ENCODE measurements at places on chromosomes 6 and 20.

GRCh38 chr6:104705095-104705707 is 154.5 kb downstream of the HACE1 start:
- no peak for DNase-seq
- H3K4me3 ChIP-seq: no peak overlapping the region
- no peaks in the 10 kb centered on the region for H3K36me3 ChIP-seq
- no peaks in the 10 kb centered on the region for H3K27me3 ChIP-seq
- H3K4me1 ChIP-seq: no peaks in the 10 kb centered on the region

DNA sequence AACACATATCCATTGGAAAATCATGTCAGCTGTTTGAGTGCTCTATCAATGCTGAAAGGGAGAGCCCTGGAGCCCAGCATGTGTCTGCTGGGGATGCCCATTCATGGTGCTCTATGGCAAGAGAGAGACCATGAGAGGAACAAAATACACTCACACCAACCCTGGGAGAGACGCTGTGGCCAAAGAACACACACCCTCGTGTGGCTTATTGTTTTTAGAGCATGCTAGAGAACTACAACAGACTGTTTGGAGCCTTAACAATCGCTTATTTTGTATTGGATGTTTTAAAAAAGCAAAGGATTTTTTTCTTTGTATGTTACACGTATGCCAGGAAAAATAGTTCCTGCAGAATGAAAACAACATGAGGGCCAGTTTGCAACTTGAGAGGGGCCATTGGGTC is 151.0 kb downstream of the SLC24A3 start:
- no peak for DNase-seq
- no peak overlapping the region for H3K27ac ChIP-seq
- no peaks in the 10 kb centered on the region for H3K4me1 ChIP-seq
- no peaks in the 10 kb centered on the region for H3K36me3 ChIP-seq
- H3K4me3 ChIP-seq: no peak overlapping the region

DNA sequence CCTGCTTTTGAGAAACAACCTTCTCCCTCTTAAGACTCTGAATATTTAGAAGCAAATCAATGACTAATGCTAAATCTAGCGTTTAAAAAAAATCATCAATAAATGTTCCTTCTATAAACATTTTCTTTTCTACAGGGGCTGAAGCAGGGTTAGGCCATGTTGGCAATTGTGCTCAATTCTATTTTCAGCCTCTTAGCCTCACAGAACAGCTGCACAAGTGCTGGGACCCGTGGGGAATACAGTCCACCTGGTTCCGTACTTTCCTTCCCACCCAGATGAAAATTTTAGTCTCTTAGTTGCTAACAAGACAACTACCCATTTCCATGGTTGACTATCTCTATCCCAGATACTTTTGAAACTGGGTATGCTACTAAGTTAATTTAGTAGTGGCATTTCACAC is 138.6 kb downstream of the RPS12 start:
- H3K36me3 ChIP-seq: no peaks in the 10 kb centered on the region
- H3K4me1 ChIP-seq: no peaks in the 10 kb centered on the region
- no peaks in the 10 kb centered on the region for H3K27me3 ChIP-seq
- DNase-seq: no peak
- no peak overlapping the region for H3K4me3 ChIP-seq

DNA sequence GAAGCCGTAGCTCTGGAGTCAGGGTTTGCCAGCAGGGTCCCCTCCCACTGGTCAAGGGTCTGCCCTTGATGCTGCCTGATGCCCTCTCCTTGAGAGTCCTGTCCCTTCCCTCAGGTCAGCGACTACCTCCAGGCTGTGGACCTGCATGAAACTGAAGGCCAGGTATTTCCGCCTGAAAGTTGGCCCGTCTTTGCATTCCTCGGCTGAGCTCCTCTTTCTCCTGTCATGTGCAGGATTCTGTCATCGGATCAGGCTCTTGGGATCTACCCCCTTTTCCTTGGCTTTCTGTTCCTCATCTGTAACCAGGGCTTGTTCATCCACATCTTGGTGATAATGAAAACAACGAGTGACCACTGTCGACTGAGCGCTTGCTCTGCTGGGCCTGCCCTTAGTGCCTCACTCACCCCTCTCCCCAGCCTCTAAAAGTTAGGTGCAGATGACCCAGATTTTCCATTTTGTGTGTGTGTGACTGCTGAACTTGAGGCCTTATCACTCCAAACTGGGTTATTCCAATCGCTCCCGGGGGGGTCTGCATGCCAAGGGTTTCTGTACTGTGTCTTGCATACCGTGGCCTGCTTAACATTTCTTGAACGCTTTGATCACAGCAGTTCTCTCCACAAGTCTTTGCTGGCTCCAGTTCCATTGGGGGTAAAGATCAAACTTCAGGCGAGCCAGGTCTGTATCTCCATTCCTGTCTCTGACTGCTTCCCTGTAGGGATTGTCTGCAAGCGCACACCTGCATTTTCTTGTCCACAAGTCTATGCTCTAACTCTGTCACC is 81.6 kb downstream of the DTD1 start:
- H3K4me1 ChIP-seq: no peaks in the 10 kb centered on the region
- no peaks in the 10 kb centered on the region for H3K27me3 ChIP-seq
- no peak overlapping the region for H3K4me3 ChIP-seq
- H3K36me3 ChIP-seq: no peaks in the 10 kb centered on the region

DNA sequence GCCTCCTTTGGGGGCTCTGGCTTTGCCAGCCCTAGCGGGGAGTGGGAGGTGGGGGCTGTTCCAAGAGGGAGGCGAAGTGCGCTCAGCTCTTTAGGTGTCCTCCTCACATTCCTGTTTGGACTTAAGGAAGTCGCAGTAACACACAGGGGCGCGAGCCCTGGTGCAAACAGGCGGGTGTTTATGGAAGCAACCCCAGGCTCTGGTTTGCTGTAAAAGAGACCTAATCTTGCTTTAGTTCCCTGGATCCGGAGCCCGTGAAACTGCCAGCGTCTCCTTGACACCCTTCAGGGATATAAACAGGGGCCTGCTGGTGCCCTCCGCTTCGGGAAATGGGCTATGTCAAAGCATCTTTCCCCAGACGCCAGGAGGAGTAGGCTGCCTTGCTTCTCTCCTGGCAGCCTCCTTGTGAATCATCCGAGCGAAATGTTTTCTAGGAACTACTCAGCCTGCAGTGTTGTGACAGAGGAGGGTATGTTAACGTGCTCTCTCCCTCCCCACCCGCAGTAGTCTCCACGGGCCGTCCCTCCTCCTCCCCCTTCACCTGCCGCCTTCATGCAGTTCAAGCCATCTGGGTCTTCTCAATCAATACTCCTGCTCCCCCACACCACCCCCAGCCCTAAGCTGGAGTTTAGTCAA is 168.0 kb upstream of the LRFN2 start:
- no peak overlapping the region for H3K4me3 ChIP-seq
- H3K4me1 ChIP-seq: peaks cover 44% of the 10 kb centered on the region
- peaks cover 6% of the 10 kb centered on the region for H3K27me3 ChIP-seq
- H3K36me3 ChIP-seq: no peaks in the 10 kb centered on the region
- H3K27ac ChIP-seq: no peak overlapping the region

DNA sequence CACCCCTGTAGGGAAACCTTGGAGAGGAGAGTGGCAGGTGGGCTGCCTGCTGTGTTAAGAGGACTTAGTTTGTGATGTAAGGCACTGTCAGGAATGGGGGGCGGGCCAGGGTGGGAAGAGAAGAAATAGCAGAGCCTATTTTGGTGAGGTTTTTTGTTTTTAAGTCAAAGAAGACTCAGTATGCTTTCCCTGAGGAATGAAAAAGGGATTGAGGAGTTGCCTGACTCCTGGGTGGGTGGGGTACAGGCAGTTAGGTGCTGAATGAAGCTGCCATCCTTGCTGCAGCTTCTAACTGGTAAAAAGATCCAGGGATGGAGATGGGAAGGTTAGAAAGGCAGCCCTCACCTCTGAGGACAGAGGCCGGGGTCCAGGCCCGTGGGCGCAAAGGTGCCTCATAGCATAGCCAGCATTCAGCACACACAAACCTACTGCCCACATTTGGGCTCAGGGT is 37.9 kb downstream of the PLCG1 start:
- peak overlapping the region; percentile 74 for H3K27ac ChIP-seq
- DNase-seq: no peak
- peaks cover 11% of the 10 kb centered on the region for H3K36me3 ChIP-seq
- no peaks in the 10 kb centered on the region for H3K27me3 ChIP-seq

DNA sequence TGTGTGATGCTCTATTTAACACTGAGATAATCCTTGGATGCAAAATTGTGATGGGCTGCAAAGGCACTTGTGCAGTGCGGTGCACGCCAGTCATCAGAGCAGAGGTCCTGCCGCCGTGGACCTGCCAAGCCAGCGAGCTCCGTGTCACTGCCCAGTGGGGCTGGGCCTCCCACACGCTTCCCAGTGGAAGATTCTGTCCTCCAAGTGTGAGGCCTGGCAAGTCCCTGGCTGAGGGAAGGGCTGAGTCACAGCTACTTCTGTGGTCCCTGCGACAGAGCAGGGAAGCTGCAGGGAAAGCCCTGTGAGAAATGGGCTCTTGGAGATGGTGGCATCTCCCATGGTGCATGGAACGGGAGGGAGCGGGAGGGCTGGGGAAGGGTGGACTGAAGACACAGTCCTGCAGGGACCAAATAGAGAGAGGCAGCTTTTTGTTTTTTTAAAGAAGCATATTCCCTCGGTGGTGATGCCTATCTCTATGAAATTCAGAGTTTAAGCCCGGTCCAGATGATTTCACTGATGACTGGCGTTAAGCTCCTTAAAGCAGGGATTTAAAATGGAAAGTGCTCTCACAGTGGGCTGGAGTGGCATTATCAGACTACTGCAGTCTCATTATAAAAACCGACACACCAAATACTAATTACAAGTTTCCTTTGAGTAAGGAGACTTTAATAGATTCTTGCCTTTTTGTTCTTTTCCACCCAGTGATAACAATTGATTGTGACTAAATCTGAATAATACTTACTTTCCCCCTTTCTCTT is 413.7 kb downstream of the QKI start:
- H3K4me1 ChIP-seq: no peaks in the 10 kb centered on the region
- no peak overlapping the region for H3K4me3 ChIP-seq

GRCh38 chr6:73969971-73970970 is 274.3 kb downstream of the CD109 start:
- no peaks in the 10 kb centered on the region for H3K36me3 ChIP-seq
- H3K27ac ChIP-seq: no peak overlapping the region
- no peak for DNase-seq
- no peaks in the 10 kb centered on the region for H3K27me3 ChIP-seq
- no peak overlapping the region for H3K4me3 ChIP-seq

GRCh38 chr6:152173957-152174356 is 366.5 kb downstream of the ESR1 start:
- peaks cover 10% of the 10 kb centered on the region for H3K36me3 ChIP-seq
- no peaks in the 10 kb centered on the region for H3K27me3 ChIP-seq
- H3K27ac ChIP-seq: no peak overlapping the region
- H3K4me3 ChIP-seq: no peak overlapping the region
- H3K4me1 ChIP-seq: no peaks in the 10 kb centered on the region

DNA sequence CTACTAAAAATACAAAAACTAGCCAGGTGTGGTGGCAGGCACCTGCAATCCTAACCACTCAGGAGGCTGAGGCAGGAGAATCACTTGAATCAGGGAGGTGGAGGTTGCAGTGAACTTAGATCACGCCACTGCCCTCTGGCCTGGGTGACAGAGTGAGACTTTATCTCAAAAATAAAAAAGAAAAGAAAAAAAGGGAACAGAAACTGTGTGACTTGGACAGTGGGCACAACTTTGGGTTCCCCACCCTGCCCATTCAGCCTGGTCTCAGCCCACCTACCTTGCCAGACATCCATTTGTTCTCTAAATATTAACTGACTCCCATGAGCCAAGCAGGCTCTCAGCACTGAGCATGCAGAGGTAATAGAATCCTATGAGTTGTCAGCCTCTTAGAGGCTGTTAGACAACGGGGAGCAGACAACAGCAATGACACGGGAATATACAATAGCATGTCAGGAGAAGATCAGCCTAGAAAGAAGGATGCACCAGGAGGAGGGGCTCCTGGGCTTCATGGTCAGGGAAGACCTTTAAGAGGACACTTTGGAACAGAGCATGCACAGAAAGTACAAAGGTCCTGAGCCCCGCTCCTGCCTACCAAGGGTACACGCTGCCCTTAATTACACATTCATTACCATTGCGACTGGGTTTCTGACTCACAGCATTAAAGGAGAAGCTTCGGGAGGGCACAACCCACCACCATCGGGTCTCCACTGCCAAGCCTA is 20.0 kb downstream of the FAM209B start:
- no peak for DNase-seq
- H3K4me3 ChIP-seq: no peak overlapping the region
- peaks cover 8% of the 10 kb centered on the region for H3K4me1 ChIP-seq
- H3K36me3 ChIP-seq: no peaks in the 10 kb centered on the region

DNA sequence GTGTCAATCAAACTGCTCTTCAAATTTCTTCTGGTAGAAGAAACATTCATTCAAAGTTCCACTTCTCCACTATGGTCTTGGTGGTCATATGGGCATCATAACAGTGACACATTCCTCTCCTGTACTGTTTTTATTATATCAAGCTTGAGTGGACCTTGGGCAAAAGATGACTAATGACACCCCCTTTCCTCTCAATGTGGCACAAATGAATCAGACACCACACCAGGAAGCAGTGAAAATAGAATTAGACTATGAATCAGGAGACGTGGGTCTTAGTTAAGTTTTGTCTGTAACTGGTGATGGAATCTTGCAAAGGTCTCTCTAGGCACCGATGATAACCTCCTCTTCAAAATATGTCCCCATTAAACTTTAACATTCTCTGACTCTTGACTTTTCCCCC is 9.0 kb upstream of the NRSN1 start:
- H3K27ac ChIP-seq: no peak overlapping the region
- no peaks in the 10 kb centered on the region for H3K36me3 ChIP-seq
- H3K27me3 ChIP-seq: no peaks in the 10 kb centered on the region
- no peak for DNase-seq
- H3K4me3 ChIP-seq: no peak overlapping the region

GRCh38 chr6:56730663-56731529 is 88.2 kb upstream of the DST start:
- no peaks in the 10 kb centered on the region for H3K36me3 ChIP-seq
- H3K27me3 ChIP-seq: no peaks in the 10 kb centered on the region
- DNase-seq: no peak
- H3K4me1 ChIP-seq: no peaks in the 10 kb centered on the region
- no peak overlapping the region for H3K4me3 ChIP-seq
- peak overlapping the region; percentile 5 for H3K27ac ChIP-seq

DNA sequence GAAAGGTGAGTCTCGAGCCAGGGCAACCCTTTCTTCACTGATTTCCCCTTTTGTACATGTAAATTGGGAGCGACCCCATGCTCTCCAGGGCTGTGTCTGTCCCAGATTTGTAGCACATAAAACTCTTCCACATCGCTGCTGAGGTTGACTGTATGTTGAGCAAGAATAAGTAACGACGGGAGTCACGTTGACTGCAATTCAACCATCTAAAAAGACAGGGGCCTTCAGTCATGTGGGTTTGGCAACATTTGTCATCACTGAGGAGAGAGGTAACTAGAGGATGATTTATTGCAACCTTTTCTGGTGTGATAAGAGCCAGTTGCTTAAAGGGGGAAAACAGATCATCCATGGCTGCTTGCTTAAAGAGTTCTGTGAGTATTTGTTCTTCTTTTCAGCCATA is 159.4 kb upstream of the SULF2 start:
- H3K36me3 ChIP-seq: no peaks in the 10 kb centered on the region
- no peak overlapping the region for H3K27ac ChIP-seq
- no peaks in the 10 kb centered on the region for H3K4me1 ChIP-seq
